ENCODE measurements at places on chromosomes 7 and 10.

GRCh38 chr10:132237871-132238270 is 51.1 kb downstream of the DPYSL4 start:
- DNase-seq, result no peak

DNA sequence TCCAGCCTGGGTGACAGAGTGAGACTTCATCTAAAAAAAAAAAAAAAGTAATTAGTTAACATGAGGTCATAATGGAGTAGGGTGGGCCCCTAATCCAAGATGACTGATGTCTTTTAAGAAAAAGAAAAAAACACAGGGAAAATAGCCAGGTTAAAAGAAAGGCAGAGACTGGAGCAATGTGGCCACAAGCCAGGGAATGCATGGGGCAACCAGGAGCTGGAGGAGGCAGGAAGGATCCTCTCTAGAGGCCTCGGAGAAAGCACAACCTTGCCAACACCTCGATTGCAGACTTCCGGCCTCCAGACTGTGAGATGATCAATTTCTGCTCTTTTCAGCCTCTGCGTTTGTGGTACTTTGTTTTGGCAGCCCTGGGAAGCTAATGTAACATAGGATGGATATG is 121.5 kb downstream of the ITIH5 start:
- DNase-seq, result no peak

DNA sequence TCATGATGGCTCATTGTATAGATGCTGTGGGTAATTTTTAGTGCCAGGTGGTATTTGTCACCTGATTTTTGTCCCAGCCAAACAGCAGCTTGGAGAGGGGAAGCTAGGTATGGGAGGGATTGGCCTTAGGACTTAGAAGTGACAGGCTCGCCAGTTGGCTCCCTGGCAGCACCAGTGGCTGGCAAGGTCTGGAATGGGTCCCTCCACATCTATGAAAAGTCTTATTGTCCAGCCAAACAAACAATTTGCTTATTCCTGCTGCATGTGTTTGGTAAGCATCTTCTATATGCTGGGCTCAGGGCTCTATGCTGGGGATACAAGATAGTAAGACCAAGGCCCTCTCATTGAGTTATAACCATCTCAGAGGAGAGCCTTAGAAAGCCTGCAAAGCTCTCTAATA is 42.5 kb downstream of the SORCS3 start:
- no peak for DNase-seq

- peak; percentile 87 for DNase-seq
Measured at GRCh38 chr10:132654708-132655661, 117.4 kb downstream of the INPP5A start.

DNA sequence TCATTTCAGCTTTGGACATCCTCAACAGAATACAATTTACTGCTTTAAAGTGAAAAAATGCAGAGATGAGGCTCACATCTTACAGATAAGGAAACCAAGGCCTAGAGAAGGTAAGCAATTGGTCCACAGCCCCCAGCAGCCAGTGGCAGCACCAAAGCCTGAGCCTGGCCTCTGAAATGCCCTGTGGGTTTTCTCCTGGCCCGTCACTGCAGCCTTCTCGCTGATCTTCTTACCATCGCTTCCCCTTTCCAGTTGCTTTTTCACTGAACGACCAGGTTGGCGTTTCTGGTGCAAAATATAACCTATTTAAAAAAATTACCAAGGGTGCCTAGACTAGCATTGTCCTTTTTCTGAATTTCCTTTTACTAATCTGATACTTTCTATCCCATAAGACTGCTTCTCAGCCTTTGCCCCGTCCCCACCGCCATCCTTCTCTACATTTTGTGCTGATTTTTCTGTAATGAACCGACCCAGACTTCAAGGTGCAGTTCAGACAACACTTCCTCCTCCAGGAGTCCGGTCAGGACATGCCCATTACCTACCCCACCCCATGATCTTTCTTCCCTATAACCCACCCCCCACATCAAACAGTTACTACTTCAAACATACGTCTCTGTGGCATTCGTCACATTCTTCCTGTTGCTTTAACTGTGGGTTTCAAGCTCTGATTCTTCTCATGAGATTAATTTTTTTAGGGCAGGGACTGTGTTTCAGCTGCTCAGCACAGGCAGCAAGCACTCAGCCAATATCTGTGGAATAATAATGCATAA is 289.4 kb downstream of the DNAJB6 start:
- no peak for DNase-seq

- no peak for DNase-seq
Measured at GRCh38 chr7:28630350-28630749, 218.0 kb downstream of the CREB5 start.

DNA sequence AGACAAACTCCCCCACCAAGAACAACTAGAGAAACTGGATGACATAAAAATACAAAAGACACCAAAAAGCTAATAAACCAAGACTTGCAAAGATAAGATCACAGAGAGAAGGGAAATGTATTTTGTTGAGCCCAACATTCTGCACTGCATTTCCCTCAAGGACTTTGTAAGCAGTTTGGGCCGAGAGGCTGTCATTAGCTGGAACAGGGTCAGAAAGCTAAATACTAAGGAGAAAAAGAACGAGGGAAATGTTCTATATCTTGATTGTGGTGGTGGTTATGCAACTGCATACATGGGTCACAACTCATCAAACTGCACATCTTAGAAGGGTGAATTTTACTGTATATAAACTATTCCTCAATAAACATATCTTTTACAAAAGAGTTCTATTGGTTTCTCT is 315.0 kb downstream of the IPMK start:
- DNase-seq, result peak; percentile 12

DNA sequence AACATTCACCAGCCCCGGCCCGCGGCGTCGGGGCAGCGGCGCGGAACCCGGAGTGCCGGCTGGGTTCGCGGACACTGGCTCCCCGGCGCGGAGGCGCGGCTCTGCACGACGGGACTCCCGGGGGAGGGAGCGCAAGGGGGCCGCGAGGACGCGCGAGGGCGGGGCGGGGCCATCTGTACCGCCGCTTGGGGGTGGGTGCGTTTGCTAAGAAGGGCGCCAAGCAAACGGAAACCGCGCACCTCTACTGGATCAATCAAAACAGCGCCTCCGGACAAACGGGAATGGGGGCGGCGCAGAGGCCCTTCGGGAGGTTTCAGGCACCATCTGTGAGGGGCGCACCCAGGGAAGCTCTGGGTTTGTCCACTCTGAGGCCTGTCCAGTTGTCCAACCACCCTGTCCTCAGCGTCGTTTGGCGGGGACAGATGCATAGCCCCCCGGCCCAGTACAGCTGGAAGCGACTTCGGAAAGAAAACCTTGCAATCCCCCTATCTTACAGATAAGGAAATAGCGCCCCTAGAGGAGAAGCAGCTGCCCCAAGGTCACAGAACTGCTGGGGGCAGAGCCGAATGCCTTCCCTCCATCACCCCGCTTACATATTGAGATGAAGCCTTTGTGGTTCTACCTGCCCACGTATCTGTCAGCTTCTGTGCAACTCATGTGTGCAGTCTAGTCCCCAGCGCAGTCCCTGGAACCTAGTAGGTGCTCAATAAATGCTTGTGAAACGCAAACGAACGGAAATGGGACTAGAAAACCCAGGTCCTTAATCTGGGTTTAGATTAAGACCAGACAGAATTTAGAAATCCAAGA is 10.7 kb upstream of the SLIT1 start:
- peak; percentile 73 for DNase-seq

DNA sequence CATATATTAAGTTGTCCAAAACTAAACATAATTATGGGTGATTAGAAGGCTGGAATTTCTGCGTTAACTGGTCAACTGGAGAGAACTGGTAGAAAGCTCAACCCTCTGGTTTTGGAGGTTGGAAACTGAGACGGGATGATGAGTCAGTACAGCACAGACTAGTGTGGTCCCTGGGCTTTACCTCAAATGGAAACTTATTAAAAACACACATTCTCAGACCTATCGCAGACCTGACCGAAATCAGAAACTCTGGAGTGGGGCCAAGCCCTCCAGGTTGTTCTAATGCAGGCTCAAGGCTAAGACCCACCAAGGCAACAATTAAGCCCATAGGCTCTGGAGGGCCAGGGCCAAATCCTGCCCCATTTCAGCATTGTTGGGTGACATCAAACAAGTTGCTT is 136.9 kb downstream of the KCNMA1 start:
- no peak for DNase-seq

- DNase-seq, result no peak
Measured at GRCh38 chr10:106712988-106713387, 451.5 kb downstream of the SORCS1 start.

- no peak for DNase-seq
Measured at GRCh38 chr7:77450613-77451012, 34.5 kb upstream of the GSAP start.

- DNase-seq, result no peak
Measured at GRCh38 chr7:4449263-4449662, 232.8 kb upstream of the FOXK1 start.

GRCh38 chr7:68314208-68314607 is 1284.1 kb upstream of the AUTS2 start:
- DNase-seq, result no peak

GRCh38 chr7:112060625-112061024 is 145.6 kb downstream of the DOCK4 start:
- no peak for DNase-seq

- DNase-seq, result no peak
Measured at GRCh38 chr7:44218418-44219201, 17.8 kb downstream of the YKT6 start.

GRCh38 chr7:158108646-158109293 is 478.9 kb downstream of the PTPRN2 start:
- no peak for DNase-seq

GRCh38 chr10:123726381-123726780 is 60.2 kb downstream of the GPR26 start:
- DNase-seq, result no peak

GRCh38 chr7:141291541-141291940 is 217.7 kb downstream of the TMEM178B start:
- no peak for DNase-seq

DNA sequence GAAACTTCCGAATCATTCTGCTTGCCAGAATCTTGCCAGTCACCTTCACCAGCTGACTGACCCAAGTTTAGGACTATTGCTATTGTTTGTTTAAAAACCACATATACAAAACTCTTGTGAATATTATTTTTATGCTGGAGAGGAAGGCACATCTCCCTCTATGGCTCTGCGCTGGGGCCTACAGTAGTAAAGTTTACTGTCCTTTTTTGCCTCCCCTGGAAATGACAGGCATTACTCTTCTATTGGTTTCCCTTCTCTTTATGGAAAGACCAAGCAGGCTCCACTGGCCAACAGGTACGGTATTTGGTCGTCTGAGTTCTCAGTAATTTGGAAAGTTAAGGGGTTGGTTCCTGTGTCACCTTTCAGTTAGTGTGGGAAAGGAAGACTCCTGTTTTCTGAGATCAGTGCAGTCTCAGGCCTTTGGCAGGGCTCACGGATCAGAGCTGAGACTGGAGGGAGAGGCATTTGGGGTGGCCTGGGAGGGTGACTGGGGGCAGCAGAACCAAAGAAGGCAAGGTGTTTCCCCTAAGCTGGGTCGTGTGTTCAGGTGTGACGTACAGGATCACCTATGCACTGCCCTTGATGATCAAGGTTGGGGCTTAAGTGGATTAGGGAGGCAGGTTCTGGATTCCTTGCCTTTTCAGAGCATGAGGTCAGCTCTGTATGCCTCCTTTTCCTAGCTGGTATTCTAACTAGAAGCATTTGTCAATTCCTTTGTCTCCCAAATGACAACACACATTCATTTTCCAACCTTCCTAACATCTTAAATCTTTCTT is 16.0 kb upstream of the KIF5B start:
- no peak for DNase-seq

DNA sequence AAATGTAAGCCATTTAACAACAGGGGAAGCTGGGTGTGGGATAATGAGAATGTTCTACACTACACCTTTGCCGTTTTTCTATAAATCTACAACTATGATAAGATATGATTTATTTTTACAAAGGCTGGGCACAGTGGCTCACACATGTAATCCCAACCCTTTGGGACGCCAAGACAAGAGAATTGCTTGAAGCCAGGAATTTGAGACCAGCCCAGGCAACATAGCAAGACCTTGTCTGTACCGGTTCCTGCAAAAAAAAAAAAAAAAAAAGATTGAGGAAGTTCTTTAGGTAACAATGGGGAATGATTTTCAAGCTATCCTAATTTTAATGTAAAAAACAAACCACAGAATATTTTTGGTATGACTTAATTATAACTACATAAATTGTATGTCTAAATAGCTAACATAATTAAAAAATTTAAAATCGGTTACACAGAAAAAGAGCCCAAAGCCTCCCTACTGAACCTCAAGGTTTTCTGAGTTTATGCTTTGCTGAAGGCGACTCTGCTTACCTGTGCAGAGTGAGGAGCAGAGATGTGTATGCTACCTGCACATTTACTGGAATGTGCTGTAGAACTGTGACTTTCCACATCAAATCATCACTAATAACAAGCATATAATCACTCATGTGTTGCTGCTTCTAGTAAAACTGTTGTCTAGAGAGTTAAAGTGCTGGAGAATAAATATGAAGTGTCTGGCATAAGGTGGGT is 163.4 kb downstream of the ATE1 start:
- no peak for DNase-seq

GRCh38 chr7:127904670-127904985 is 126.6 kb downstream of the LRRC4 start:
- no peak for DNase-seq

DNA sequence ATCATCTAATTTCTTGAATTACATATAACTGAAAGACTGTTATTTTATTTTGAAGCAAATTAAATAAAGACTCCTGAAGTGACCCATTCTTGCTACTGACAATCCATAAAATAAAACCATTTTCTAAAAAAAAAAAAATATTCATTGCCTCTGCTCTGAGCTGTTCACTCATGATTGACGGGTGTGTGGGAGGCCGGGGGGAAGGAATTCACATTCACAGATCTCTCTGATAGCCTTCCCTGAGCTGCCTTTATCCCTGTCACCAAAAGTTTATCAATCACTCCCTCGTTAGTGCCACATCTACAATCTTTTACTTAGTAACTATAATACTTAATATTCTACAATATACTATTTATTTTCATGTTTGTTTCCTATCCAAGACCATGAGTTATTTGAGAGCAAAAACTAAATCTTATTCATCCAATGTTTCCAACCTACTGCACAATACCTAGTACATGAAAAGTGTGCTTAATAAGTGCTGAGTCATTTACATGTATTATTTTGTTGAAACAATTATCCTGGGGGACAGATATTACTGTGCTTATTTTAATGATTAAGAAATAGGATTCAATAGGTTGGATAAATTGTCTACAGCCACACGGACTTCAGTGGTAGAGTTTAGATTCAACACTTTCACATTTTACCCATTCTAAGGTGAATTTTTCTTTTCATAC is 618.7 kb downstream of the PHTF2 start:
- no peak for DNase-seq

- DNase-seq, result no peak
Measured at GRCh38 chr7:26515314-26515842, 223.7 kb downstream of the SNX10 start.

GRCh38 chr10:62885684-62886461 is 69.7 kb upstream of the EGR2 start:
- peak; percentile 76 for DNase-seq

Measured in AG08395 (cell line).